Astrocyte of the spinal cord (primary cell): ENCODE measurements at places on chromosomes 4 and X.

GRCh38 chr4:61860376-61860775, 660.2 kb downstream of the ADGRL3 start:
- no peak for DNase-seq

- no peak for DNase-seq
These were observed 217.0 kb upstream of the FAT4 start for GRCh38 chr4:125097729-125098128.

- no peak for DNase-seq
These were observed 60.0 kb downstream of the GAB1 start for GRCh38 chr4:143396695-143397094.

DNA sequence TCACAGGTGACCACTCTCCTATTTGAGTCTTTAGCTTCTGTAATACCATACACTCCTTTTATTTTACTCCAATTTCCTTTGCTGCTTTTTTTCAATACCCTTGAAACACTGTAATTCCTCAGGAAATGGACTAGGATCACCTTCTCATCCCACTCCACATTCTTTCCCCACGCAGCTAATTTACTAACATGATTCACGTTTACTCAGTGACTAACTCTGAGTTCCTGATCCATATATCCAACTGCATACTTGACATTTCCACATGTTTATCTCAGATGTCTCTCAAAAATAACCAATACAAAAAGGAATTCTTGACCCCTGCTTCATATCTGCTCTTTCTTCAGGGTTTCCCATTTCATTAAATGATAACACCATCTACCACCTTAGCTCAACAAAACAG, 19.9 kb downstream of the RPS6KA6 start:
- DNase-seq = no peak

- no peak for DNase-seq
These were observed 1037.1 kb downstream of the STPG2 start for GRCh38 chr4:97106161-97106560.

GRCh38 chr4:170047771-170048354, 21.7 kb upstream of the MFAP3L start:
- DNase-seq = peak; percentile 81

DNA sequence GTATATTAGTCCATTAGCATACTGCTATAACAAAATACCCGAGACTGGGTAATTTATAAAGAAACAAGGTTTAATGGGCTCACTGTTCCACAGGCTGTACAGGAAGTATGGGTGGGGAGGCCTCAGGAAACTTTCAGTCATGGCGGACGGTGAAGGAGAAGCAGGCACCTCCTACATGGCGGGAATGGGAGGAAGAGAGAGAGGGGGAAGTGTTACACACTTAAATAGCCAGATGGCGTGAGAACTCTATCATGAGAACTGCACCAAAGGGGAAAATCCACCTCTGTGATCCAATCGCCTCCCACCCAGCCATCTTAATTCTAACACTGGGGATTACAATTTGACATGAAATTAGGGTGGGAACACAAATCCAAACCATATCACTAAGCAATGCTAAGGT, 98.9 kb upstream of the SH3RF1 start:
- DNase-seq = no peak

DNA sequence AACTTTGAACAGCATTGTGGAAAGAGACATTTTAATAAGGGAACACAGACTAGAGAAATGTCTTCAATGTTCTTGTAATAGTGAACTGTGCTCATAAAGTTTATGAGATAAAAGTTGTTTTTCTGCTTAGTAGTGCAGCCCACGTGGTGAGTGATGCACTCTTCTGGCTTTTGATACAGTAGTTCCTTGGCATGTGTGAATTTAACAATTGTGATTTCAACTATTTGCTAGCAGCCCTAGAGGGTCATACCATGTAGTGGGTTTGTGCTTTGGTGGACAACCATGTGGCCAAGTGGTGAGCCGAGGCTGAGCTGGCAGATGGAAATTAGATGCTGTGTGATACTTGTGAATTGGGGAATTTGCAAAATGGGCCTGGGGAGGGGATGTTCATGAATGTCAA, 116.2 kb upstream of the SLC4A4 start:
- no peak for DNase-seq

GRCh38 chr4:169385376-169385775, 114.6 kb upstream of the SH3RF1 start:
- peak; percentile 35 for DNase-seq

GRCh38 chrX:153903238-153903980, 1.1 kb upstream of the AVPR2 start:
- no peak for DNase-seq

DNA sequence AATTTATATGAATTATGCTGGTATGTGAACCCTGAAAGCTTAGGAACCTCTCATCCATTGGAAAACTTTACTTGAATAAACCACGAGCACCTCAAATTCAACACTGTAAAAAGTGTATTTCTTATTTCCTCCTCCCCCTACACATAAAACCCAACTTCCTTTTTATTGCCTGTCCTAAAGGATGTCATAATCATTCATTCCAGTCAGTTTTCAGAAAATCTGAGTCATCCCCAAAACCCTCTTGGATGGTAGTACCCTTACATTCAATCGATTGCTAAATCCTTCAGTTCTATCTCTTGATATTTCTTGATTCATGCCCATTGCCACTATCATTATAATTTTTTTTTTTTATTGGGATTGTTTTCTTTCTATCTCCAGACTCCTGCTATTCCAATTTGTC, 91.1 kb upstream of the ATP8A1 start:
- DNase-seq = no peak

GRCh38 chrX:28756647-28757046, 169.4 kb downstream of the IL1RAPL1 start:
- no peak for DNase-seq

GRCh38 chrX:92213786-92214185, 434.6 kb downstream of the PCDH11X start:
- peak; percentile 4 for DNase-seq

- no peak for DNase-seq
These were observed 204.8 kb upstream of the CT83 start for GRCh38 chrX:116667346-116668134.

- no peak for DNase-seq
These were observed 94.1 kb downstream of the NEUROG2 start for GRCh38 chr4:112421911-112422310.

DNA sequence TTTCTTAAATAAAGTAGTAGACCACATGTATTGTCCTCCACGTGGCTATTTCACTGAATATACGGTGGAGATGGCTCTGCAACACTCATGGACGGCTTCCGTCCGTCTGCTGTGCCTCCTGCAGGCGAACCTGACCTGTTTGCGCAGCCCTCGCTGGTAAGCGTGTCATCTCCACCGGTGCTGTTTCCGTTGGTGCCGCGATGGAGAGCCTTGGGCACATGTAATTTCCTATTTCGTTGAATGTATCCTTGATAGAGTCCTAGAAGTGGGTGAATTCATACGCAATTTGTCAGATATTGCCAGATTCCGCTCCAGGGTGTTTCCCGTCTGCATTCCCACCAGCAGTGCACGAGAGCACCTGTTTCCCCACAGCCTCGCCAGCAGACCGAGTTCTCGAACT, 48.5 kb downstream of the HTT-AS start:
- no peak for DNase-seq

DNA sequence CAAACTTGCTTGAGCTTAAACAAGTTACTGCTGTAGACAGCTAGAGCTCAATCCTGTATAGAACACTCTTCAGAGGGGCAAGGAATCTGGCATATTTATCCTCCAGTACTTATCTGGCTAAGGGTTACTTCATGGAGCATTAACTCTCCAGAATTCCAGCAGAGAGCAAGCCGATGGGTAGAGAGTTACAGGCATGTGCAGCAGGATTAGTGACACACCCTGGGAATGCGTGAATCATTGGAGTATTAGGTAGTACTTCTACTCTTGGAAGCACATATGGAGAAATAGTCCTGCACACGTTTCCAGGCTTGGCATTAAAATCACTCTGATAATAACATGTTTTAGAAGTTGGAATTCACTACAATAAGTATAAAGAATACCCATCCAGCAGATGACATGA, 35.4 kb downstream of the GRXCR1 start:
- no peak for DNase-seq
